Cardiac muscle cell (in vitro differentiated cells and primary cell): ENCODE measurements at places on chromosomes 3 and 15. TPM values are rescaled to one million over a fixed set of nuclear protein-coding genes. Genes with fewer than 3 reads are reported as not detected.
A peak's percentile ranks its signal among the peaks of the same experiment; 100 is the strongest.

UNC13C gene
- under 0.01 TPM in 1 of 2 replicates, not detected in the other for total RNA-seq

AADAC gene
- total RNA-seq, result not detected in 2 replicates

GOLGA8T gene
- 0.99 and 2.1 TPM in 2 replicates for total RNA-seq

DNA sequence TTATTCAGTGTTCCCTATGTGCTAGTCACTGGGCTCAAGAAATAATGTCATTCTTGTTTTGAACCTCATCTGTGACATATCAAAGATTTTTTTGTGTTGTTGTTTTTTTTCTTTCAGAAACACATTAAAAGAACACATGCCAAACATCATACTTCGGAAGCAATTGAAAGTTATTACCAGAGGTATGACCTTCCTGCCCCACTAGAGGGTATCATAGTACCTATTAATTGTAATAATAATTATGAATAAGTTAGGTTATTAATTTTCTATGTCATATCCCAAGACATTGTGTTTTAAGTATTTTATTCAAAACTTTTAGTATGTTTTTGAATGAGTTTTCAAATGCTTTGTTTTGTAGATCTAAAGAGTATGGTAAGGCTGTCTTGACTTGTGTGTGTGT, 65.7 kb downstream of the CDIN1 start:
- peaks cover 19% of the 10 kb centered on the region for H3K4me1 ChIP-seq
- H3K36me3 ChIP-seq, result no peaks in the 10 kb centered on the region
- no peak overlapping the region for H3K4me3 ChIP-seq

- H3K4me1 ChIP-seq, result no peaks in the 10 kb centered on the region
- H3K27ac ChIP-seq, result no peak overlapping the region
- H3K27me3 ChIP-seq, result peaks cover 15% of the 10 kb centered on the region
- H3K4me3 ChIP-seq, result no peak overlapping the region
- no peaks in the 10 kb centered on the region for H3K36me3 ChIP-seq
Observed at GRCh38 chr3:15161133-15161532, 44.9 kb upstream of the CAPN7 start.

DNA sequence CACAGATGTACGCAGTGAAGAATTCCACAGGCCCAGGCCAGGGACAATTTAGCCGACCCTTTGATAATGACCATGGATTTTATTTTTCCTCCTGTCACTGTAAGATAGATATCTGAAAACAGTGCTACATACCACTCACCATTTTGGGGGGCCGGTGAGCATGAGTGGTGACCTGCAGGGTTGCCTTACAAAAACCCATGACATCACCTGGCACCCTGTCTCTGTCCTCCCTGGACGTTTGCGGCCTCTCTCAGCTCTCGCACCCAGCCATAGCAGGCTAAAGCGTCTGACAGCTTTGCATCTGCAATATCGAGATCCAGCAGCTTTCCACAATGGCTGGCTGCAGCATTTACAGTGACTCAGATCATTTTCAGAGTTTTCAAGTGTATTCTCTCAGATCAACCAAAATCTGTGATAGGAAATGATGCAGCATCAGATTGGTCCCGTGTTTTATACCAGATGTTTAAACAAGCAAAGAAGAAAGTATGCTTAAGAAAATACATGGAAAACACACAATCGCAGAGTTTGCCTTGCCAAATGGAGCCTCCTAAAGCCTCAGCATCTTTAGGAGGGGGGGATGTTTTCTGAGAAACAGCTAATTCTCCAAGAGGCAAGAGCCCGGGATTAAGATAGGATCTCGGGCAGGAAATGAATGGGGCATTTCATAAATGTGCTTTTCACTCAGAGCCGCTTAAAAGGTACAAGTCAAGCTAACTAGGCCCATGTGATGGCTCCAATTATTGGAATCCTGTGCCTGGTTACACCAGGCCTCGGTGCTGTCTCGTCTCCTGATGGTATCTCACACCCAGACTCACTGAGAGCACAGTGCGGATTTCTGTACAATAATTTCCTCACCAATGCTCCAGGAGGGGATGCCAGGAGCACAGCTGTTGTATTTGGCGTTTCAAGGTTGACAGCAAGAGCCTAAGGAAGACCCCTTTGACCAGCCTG, 257.3 kb downstream of the XXYLT1 start:
- no peaks in the 10 kb centered on the region for H3K4me1 ChIP-seq
- no peaks in the 10 kb centered on the region for H3K36me3 ChIP-seq
- H3K27ac ChIP-seq, result no peak overlapping the region
- DNase-seq, result no peak
- H3K4me3 ChIP-seq, result no peak overlapping the region

- peaks cover 6% of the 10 kb centered on the region for H3K4me1 ChIP-seq
- H3K27me3 ChIP-seq, result no peaks in the 10 kb centered on the region
- peak; percentile 24 for DNase-seq
Observed at GRCh38 chr15:39079296-39079847, 501.5 kb upstream of the THBS1 start.

DNA sequence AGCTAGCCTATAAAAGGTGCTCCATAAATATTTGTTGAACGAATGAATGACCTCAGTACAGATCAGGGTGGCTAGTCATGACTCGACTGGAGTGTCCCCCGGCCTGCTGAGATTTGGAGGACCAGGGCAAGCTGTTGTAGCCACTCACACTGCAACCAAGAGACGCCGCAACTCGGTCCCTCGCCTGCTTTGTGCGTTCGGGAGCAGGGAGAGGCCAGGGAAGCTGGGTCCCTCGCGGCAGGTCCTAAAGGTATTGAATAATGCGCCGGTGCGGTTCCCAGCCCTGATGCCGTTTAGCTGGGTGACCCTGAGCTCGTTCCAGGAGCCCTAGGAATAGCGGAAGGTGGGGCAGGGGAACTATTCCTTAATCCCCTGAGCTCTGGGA, 1.8 kb downstream of the IGDCC4 start:
- H3K4me1 ChIP-seq, result peaks cover 20% of the 10 kb centered on the region
- H3K4me3 ChIP-seq, result peak overlapping the region; percentile 71
- H3K27me3 ChIP-seq, result peaks cover 10% of the 10 kb centered on the region
- H3K27ac ChIP-seq, result no peak overlapping the region
